ENCODE measurements at places on chromosomes 1 and 21.

DNA sequence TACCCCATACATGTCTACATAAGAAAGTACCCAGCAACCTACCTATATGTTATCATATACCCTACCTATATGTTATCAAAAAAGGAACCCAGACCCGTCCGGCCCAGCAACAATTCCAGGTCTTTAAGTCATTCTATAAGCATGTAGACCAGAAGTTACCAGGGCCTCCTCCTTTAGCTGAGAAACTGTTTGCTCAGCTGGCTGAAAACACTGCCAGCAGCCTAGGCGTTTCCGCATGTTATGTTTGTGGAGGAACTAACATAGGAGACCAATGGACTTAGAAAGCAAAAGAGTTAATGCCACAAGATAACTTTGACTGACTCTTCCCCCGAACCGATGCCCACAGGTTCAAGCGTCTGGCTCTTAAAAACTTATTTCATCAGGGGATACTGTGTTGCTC, 7.1 kb upstream of the ZNF678 start:
- DNase-seq: no peak

GRCh38 chr1:56304975-56305374, 274.4 kb downstream of the PLPP3 start:
- DNase-seq: no peak

GRCh38 chr1:57410508-57410907, 13.4 kb downstream of the DAB1 start:
- DNase-seq: no peak

- DNase-seq: no peak
Observed at GRCh38 chr1:94907136-94907535, 19.8 kb downstream of the CNN3 start.

DNA sequence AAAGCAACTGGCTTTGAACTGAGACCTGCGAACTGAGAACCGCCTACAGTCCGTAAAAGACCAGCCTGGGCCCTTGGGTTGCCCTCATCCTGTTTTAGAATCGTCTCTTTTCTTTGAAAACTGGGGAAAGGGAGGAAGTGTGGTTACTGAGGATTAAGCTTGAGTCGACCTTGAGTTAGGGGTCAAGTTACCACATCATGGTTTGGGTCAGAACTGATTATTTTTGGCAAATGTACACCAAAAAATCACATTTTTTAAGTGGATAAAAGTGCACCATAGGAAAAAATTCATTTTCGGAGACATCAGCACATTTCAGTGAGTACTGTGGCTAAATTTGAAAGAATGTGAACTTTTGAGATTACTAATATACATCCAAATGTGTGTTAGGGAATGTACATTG, 76.9 kb upstream of the KAZN start:
- no peak for DNase-seq

- no peak for DNase-seq
Observed at GRCh38 chr1:38015978-38016725, 3.6 kb downstream of the UTP11 start.

DNA sequence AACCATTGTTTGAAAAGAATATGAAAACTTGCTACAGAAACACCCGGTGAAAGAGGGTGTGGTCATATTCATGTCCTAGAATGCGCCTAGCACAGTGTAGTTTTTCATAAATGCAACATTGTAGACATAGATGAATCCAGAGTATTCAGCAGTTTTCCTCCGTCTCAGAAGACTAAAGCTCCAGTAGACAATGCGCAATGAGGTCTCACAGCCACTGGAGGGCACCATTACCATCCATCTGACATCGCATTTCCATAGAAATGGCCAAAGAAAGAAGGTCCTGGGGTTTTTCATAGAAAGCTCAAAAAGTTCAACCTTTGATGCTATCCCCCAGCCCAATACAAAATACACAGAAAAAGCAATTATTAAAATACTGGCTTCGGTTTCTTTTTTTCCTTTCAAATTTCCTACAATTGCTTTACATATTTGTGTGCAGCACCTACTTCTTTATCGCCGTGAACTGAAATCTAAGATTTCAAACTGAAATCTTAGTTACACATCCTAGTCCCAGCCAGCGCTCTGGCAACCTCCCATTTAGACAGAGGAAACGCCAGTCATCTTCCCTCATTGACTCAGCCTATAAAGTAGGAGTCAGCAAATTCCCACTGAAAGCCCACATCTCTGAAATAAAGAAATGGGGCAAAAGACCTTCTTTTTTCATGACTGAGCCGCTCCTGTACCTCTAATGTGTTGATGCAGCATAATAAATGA, 3.9 kb upstream of the CD58 start:
- DNase-seq: peak; percentile 85

DNA sequence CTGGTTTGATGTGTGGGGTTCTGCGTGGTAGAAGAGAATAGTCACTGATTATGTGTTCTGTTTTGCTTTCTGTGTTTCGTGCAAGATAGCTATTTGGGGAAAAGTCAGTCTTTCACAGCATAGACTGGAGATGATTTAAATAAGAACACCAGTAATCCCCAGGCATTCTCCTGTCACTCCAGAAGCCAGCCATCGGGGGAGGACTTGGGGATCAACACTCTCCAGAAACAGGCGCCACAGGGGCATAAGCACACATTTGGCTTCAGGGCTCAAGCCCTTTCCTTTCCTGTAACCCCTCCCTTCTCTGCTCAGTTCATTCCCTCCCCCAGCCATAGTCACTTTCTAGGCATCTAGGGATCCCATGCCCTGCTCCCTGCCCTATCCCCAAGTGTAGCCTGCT, 97.3 kb upstream of the BEND5 start:
- no peak for DNase-seq

DNA sequence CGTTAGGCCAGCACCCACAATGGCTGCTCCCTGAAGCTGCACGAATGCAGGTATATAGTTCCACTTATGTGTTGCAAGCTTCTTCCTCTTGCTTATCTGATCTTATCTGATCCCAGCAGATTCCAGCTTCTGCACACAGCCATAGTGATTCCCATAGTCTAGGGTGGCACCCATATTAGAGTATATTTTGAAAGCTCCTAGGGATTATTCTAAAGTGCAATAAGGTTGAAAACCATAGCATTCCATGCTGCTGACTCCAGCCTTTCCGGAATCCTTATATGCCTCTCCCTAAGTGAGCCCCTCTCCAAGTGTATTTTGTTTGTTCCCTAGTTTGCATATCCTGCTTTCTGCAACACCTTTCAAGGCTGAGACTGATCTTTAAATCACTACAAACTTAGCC, 432.0 kb downstream of the SETD4 start:
- DNase-seq: no peak

- no peak for DNase-seq
Observed at GRCh38 chr1:241630476-241630875, 9.7 kb downstream of the CHML start.

- no peak for DNase-seq
Observed at GRCh38 chr1:97781762-97782337, 139.0 kb downstream of the DPYD start.

- no peak for DNase-seq
Observed at GRCh38 chr1:206890125-206891060, 6.8 kb upstream of the IL24 start.

DNA sequence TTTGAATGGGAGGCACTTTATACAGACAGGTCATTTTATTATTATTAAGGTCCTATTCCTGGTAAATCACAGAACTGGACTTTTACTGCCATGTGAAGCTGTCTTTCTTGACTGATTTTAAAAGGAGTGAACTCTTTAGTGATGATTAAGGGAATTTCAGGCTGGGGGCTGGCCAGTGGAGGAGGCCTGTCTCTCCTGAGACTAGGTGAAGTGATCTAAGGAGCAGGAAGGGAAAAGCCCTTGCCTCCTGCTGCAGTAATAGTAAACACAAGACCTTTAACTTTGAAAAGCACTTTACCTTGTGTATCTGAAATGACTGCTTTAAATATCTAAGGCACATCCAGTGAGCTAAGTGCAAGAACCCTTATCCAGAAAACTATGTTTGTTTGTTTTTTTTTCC, 118.0 kb upstream of the SPAG17 start:
- DNase-seq: no peak

DNA sequence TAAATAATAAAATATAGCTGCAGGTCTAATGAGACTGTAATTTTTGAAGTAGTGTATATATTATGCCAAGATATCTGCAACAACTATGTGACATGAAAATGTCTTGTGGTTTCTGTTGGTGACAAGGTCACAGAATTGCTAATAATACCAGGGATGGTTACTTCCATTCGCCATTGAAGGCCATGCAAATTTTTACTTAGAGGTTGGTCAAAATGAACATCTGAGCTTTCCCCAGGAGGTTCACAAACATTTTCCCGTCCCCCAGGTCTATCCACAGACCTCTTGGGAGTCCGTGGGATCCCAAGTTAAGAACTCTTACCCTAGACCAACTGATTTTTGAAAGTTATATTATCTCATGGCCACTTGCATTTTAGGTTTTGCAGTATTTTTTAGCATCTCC, 62.7 kb downstream of the BCL9 start:
- DNase-seq: no peak

GRCh38 chr1:57307392-57308170, 116.3 kb downstream of the DAB1 start:
- peak; percentile 25 for DNase-seq

GRCh38 chr1:113951719-113952118, 22.6 kb downstream of the HIPK1 start:
- no peak for DNase-seq

DNA sequence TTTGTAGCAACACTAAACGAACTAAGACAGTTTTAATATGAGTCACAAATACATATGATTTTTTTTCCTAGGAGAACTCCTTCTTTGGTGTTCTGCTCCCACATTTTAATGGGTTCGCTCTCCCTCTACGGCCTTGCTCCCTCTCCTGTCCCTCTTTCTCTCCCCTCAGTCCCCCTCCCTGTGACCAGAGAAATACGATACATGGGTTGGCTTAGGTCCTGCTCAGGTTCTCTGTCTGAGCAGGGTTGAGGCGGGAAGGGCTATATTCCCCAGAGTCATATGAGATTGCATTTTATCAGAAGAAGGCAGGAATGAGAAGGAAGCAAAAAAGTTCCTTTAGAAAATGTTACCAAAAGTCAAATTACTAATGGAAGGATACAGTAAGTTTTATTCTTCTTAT, 44.6 kb downstream of the UBE2U start:
- no peak for DNase-seq

DNA sequence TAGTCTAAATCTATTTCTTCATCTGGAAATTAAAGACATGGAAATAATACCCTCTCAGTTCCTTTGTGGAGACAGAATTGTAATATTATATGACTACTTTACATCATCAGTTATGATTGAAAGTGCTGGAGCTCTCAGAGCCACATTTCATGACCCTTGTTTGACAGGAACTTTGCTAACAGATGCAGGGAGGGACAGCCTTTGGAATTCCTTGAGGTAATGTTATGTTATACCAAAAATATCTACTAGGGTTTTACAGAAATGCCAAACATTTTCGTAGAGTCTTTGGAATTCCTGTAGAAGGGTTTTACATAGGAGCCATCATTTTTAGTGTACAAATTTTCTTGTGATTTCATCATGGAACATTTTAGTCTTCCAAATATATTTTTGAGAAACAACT, 57.4 kb upstream of the ADAMTS5 start:
- no peak for DNase-seq

GRCh38 chr1:105684714-105685113, 1371.8 kb upstream of the PRMT6 start:
- no peak for DNase-seq

- DNase-seq: peak; percentile 46
Observed at GRCh38 chr1:10888791-10889649, 92.6 kb upstream of the CASZ1 start.

GRCh38 chr1:98761219-98761865, 99.8 kb downstream of the SNX7 start:
- no peak for DNase-seq

DNA sequence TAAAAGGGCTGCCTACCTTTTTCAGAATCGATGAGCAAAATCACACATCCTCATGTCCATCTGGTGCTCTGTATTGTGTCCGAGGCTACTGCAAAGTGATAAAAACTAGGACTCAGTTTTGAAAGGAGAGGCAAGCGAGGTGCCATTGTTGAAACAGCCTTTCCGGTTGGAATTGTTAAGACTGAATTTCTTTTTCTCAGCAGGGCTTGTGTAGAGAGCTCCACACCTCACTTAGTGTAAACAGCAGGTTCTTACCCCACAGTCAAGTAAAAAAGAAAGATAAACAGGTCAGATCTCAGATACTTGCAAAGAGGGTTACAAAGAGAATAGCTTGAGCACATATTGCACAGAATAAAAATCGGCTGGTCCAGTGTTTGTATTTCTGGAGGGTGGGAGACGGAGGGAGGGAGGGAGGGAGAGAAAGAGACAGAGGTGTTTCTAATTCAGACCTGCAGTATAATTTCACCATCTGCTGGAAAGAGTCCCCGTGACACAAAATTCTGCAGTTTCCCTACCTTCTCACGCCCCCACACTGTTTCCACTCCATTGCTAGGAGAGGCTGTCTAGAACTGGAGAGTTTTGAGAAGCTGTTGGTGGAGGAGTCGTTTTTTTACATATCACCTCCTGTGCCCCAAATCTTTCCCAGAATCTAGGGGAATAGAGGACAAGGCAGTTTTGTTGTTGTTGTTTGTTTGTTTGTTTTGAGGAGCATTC, 82.5 kb downstream of the EDEM3 start:
- no peak for DNase-seq

GRCh38 chr21:41783476-41784180, 16.8 kb upstream of the RIPK4 start:
- no peak for DNase-seq
